ENCODE measurements at places on chromosomes 5 and 9. TPM values are rescaled to one million over a fixed set of nuclear protein-coding genes. Genes with fewer than 3 reads are reported as not detected.

The GPX8 gene
- 14.2 TPM for total RNA-seq

The GRXCR2 gene
- not detected for total RNA-seq

The ANKRD34B gene
- not detected for total RNA-seq

The TPPP gene
- 8.1 TPM for total RNA-seq

- no peak for DNase-seq
These were observed 136.9 kb upstream of the RFX3 start for GRCh38 chr9:3662671-3663070.

- no peak for DNase-seq
These were observed 55.6 kb downstream of the FANCC start for GRCh38 chr9:95261890-95262289.
